ENCODE measurements at places on chromosomes 12 and 14. TPM values are rescaled to one million over a fixed set of nuclear protein-coding genes. Genes with fewer than 3 reads are reported as not detected.

The ASCL1 gene
- 31.1 TPM for polyA plus RNA-seq

The MYH7 gene
- polyA plus RNA-seq = 0.05 TPM

The DHRS2 gene
- 1.8 TPM for polyA plus RNA-seq

The TAMALIN gene
- not detected for polyA plus RNA-seq

The NOXRED1 gene
- polyA plus RNA-seq = 0.13 TPM

The STXBP6 gene
- polyA plus RNA-seq = 2.2 TPM

The BDKRB1 gene
- polyA plus RNA-seq = not detected

The TSPAN9 gene
- not detected for polyA plus RNA-seq

The ARID4A gene
- 18.4 TPM for polyA plus RNA-seq
